ENCODE measurements at places on chromosomes 2 and 18.

DNA sequence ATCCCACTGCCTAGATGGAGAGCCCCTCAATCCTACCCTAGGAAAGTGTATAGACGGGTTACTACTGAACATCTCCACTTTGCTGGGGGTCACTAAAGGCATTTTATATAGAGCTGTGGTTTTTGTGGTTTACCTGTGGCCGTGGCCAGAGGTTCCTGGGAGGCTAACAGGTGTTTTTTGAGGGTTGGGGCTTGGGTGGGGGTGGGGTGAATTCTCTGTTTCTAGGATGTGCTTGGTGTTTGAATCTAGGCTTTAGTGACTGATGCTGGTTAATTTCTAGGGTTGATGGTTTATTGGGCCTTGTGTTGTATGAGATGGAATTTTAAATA lies 7.7 kb downstream of the HOXD8 start:
- no peak for DNase-seq

- DNase-seq: no peak
These were observed 1.6 kb downstream of the KLHL14 start for GRCh38 chr18:32771169-32771751.

DNA sequence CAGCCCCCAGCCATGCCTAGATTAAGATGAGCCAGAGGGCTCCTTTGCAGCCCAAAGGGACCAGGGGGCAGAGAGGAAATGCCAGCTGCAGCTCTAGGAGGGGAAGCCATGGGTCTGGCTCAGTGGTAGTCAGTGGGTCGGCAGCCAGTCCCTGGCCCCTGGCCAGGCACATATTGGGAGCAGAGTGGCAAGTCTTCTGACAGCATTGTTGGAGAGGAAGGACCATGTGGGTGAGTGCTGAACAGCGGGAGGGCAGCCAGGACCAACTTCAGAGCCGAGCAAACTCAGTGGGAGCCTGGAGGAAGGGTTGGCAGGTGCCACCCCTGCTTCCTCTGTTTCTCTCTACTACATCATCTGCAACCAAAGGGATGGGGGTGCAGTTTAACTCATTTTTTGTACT lies 140.5 kb upstream of the PELI1 start:
- DNase-seq: no peak

DNA sequence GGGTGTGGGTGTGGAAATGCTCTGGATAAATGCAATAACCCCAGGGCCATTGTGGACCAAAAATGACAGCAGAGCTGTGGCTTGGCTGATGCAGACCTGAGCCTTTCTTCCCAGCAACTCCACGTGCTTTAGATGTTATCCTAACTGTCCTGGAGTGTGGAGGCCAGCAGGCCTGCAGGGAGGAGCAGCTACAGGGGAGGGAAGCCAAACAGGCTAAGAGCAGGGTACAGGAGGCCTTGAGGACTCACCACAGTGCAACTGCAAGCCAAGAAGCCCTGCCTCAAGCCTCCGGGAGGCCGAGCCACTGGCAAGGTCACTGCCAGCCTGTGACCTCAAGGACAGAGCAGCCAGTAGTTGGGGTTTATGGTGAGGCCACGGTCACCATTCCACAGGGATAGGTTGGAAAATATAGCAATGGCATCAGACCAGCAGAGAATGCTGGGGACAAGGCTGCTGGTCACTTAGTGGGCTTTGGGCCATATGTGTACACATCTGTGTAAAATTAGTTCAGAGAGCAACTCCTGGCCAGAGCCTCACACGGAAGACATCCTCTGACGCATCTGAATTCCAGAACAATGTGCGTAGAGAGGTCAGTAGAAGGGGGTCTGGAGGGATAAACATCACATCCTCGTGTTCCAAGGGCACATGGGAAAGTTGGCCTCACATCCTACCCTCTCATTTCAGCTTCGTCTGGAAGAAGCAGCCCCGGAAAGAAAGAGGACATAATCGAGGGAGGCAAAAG lies 76.2 kb upstream of the UPP2 start:
- DNase-seq: no peak

- no peak for DNase-seq
These were observed at the start of gene DQX1 for GRCh38 chr2:74525717-74526648. TSS of gene DQX1 (minus strand) at chr2:74526231. CDS start at chr2:74525729, 502 bp downstream.
